HuH-7 (cell line): ENCODE measurements at places on chromosomes 11 and 22.

GRCh38 chr11:88295028-88295427 lies 42.5 kb downstream of the CTSC start:
- no peak for DNase-seq

GRCh38 chr11:127451861-127452260 lies 451.3 kb upstream of the KIRREL3 start:
- DNase-seq = no peak

DNA sequence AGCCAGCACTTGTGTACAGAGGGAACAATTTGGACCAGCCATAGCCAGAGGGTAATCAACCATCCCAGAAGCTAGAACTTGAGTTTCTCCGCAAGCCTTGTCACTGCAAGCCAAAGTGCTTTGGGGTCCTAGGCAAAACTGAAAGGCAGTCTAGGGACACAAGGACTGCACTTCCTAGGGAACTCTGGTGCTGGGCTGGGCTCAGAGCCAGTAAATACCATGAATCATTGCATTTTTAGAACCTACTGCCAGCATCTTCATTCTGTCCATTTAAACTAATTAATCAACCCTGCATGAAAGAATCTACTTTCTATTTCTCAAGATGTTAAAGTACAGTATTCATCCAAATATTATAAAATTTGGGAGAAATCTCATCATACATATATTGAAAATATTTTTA lies 20.0 kb downstream of the PATE3 start:
- DNase-seq = no peak

DNA sequence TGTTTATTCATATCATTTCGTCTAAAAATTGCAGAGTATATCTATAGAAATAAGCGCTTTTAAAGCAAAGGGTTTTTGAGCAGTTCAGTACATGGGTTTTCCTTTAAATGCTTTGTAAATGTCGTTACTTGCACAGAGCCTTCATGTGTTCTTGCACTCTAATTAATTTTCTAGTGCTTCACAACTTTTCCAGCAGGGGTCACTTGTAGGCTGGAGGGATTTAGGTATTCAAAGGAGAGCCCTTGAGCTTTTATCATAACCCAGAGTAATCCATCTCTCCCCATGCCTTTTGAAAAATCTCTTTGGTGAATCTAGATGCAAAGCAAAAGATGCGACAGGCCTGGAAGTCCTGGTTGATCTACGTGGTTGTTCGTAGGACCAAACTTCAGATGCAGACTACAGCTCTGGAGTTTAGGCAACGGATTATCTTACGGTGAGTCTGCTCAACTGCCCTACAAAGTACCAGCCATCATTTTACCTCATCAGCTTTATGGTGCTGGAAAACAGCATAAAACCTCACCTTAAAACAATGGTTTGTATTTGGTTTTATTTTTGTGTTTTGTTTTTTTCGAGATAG lies 60.4 kb downstream of the SFI1 start:
- peak; percentile 56 for DNase-seq

GRCh38 chr11:68200639-68201038 lies 12.5 kb downstream of the KMT5B start:
- DNase-seq = no peak

GRCh38 chr11:122103726-122104125 lies 12.3 kb downstream of the BLID start:
- no peak for DNase-seq

DNA sequence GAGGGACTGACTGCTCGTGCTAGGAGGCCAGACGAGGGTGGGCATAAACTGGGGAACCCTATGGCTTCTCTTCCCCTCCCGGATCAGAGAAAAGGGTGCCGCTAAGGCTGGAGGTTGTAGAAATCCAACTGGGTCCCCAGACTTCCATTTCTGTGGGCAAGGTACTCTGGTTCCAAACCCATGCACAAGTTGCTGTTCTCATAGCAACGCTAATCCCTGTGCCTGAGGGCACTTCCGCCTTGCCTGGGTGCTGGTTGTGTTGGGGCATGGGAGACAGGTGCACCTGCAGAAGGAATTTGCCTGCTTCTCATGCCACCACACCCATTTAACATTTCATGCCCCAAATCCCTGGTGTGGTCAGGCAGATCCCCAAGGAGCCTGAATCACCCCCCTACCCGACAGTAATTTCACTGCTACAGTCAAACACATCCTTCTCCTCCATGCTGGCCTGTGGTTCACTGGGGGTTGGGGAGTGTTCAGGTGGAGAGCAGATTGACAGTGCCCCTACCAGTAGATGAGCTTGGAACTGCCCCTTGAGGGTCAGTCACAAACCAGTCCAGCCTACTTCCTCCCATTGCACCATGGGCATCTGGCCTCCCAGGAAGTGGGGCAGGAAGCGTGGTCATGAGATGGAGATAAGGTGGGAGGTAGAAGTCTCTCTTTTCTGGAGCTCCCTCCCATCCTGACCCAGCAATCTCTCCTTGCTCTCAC lies 1.2 kb downstream of the C2CD2L start:
- DNase-seq = no peak

DNA sequence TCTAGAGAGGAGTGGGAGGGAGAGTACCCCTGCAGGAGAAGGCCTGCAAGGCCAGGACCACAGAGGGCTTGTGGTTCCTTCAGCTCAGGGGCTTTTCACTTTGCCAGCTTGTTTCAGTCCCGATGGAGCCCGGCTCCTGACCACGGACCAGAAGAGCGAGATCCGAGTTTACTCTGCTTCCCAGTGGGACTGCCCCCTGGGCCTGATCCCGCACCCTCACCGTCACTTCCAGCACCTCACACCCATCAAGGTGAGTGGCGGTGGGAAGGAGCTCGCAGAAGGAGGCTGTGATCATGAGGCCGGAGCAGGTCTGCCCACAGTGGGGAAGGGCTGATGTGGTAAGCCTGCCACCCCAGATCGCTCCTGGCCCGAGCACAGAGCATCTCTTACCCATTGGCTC lies 13.5 kb downstream of the ACP2 start:
- no peak for DNase-seq

DNA sequence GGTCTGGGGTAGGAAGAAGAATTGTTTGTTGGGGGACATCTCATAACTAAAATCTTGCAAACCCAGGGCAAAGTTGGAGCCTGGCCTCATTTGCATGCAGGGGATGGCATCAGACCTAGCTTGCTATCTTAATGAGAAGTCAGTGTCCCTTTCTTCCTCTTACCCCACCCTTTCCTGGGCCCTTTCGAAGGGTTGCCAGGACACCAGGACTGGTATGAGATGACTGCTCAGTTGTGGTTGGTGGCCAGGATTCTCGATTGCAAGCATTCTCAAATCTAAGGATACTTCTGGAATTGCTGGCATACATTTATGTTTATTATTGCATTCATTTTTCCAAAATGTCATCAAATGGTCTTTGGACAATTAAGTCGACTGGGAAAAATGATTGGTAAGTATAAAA lies 131.0 kb downstream of the SLC1A2 start:
- no peak for DNase-seq
